Fibroblast of pulmonary artery (primary cell): ENCODE measurements at places on chromosomes 11 and 22.

DNA sequence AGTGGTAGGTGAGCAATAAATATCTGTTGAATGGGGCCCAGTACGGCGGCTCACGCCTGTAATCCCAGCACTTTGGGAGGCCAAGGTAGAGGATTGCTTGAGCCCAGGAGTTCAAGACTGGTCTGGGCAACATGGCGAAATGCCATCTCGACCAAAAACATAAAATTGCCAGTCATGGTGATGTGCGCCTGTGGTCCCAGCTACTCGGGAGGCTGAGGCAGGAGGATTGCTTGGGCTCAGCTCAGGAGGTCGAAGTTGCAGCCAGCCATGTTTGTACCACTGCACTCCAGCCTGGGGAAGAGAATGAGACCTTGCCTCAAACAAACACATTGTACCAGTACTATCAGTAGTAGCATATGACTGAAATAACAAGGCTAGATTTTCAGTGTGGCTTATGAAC, 4.2 kb downstream of the SGSM3 start:
- no peak for DNase-seq

GRCh38 chr11:125624756-125625213, at the start of gene CHEK1:
Gene CHEK1, plus strand, starts transcription at chr11:125625163. Its CDS starts 1,606 bp downstream, at chr11:125626769.
- no peak for DNase-seq

DNA sequence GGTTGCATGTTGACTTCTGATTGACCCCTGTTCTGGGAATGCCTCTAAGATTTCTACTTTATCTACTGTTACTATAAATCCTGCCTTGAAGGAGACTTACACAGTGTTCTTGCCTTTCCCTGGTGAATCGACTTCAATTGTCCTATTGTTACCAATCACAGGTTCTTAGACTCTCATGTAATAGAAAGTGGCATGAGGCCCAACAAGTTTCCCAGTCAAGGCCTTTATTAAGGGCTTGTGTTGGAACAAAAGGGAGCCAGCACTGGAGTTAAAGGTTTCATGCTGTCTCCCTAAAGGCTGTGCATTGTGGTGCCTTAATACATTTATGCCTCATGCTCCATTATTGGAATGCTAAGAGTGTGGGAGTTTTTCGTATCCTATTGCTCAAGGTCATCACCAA, 23.3 kb downstream of the MS4A2 start:
- no peak for DNase-seq

DNA sequence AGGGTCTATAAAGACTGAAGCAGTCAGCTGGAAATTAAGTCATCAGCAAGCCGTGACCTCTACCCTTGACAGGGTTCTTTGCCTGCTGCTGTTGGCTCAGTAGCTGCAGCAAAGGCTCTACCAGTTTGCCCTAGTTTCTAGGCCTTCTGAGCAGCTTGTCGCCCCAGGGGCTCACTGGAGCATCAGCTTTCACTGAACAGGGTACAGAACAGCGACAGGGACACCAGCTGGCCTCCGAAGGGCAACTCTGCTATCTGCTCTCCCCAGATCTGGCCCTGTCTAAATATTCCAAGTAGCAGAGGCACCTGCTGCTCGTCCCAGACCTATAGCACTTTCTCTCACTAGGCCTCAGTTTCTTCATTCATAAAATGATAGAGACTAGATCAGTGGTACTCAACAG, 42.4 kb downstream of the SMCO4 start:
- DNase-seq = no peak

GRCh38 chr11:10607462-10608132, 39.1 kb upstream of the LYVE1 start:
- DNase-seq = no peak

DNA sequence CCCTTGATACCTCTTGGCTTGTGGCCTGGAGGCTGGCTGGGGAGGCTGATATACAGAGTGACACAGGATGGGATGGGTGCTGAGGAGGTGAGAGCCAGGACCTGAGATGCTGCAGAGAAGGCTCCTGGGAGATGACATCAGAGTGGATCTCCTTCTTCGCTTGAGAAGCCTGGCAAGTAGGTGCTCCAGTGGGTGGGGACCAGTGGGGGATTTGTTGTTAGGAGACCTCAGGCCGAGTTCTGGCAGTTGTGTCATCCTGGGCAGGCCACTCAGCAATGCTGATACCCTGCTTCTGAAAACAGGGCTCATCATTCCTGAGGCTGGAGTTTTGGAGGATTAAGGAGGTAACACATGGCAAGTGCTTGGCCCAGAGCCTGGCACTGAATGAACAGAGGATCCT, 1.9 kb upstream of the NDUFV1 start:
- no peak for DNase-seq

GRCh38 chr22:38870312-38870741, 1.7 kb downstream of the CBX6 start:
- DNase-seq = peak; percentile 84

DNA sequence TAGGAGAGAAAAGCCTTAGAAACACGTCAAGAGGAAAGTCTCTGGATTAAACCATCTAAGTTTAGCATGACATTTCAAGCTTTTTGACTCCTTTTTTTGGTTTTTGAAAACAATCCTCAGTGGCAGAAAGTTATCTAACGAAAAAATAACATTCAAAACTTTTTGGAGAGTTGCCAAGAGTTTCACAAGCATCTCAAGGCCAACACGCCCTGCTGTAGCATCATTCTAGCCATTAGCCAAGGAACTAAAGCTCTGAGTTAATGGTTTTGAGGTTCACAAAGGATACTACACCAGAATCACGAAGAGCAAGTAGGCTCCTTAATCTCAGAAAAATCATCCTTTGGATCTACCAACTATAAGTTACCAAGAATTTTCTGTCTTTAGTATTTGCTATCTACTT, 94.8 kb downstream of the PICALM start:
- peak; percentile 80 for DNase-seq

DNA sequence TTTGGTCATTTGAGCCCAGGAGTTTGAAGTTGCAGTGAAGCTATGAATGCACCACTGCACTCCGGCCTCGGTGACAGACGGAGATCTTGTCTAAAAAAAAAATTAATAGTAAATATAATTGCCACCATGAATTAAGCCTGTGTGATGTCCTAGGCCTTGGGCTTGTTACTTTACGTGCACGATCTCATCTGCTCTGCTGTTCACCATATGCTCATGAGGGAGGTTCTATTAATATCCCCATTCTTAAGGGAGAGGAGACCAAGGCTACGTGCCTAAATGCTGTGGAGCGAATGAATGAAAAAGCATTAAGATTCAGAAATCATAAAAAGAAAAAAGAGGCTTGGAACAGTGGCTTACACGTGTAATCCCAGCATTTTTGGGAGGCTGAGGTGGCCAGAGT, 2.6 kb upstream of the ATG2A start:
- DNase-seq = no peak

GRCh38 chr11:71189768-71190315, 62.5 kb downstream of the SHANK2 start:
- no peak for DNase-seq

DNA sequence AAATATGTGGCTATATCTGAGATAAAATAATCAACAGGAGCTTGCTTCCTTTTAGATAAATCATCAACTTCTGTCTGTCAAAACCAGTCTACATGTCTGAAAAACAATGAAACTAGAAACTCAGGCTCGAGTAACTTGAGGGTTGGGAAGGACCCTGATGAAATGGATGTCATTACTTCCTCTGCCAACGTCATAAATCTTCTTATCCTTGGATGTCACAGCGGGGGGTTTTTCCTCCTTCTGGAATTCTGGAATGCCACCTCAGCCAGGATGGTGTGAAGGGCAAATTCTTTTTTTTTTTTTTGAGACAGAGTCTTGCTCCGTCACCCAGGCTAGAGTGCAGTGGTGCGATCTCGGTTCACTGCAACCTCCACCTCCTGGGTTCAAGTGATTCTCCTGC, 13.4 kb downstream of the LGR4 start:
- no peak for DNase-seq

DNA sequence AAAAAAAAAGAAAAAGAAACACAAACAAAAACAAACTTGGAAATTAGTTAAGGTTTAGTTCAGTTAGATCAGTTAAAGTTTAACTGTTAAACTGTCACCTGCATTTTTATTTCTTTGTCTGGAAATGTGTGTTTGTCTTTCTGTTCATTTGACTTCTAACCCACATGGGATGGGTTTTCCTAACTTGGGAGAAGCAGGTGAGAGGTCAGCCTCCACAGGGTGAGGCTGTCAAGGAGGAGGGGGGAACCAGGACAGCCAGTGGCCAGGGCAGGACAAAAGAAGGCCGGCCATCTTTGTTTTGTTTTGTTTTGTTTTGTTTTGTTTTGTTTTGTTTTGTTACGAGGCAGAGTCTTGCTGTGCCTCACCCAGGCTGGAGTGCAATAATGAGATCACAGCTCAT, 13.4 kb upstream of the GCAT start:
- no peak for DNase-seq

DNA sequence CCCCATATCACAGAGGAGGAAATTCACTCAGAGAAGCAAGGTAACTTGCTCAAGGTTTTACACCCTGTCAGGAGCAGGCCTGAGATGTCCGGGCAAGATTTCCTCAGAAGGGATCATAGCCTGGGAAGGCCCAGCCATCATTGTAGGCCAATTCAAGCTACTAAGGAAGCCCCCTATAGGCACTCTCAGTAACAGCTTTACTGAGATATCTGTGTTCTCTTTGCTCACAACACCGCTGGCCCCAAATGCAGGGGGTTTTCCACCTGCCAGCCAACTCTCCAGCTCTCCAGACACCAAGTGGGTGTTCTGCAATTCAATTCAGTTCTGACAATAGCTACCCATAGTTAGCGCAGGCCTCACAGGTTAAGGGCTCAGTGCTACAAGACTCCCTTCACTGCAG, 84.0 kb downstream of the SLC36A4 start:
- DNase-seq = no peak

- DNase-seq = peak; percentile 57
Observed at GRCh38 chr11:113632981-113633380, 73.1 kb downstream of the TMPRSS5 start.

DNA sequence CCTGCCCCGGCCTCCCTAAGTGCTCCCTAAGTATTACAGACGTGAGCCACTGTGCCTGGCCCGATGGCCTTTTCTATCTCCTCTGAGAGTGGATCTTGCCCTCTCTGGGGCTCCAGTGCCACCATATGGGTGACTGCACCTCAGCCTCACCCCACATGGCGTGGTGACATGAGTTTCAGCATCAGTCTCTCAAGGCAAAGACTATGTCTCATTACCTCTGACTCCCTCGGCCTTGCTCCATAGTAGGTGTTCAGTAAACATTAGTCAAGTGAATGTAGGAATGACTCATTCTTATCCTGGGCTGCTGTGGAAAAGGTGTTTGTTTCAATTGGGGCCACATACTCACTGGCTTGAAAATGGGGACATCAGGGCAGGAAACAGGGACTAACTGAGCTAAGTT, 168.8 kb downstream of the GRIK4 start:
- no peak for DNase-seq

DNA sequence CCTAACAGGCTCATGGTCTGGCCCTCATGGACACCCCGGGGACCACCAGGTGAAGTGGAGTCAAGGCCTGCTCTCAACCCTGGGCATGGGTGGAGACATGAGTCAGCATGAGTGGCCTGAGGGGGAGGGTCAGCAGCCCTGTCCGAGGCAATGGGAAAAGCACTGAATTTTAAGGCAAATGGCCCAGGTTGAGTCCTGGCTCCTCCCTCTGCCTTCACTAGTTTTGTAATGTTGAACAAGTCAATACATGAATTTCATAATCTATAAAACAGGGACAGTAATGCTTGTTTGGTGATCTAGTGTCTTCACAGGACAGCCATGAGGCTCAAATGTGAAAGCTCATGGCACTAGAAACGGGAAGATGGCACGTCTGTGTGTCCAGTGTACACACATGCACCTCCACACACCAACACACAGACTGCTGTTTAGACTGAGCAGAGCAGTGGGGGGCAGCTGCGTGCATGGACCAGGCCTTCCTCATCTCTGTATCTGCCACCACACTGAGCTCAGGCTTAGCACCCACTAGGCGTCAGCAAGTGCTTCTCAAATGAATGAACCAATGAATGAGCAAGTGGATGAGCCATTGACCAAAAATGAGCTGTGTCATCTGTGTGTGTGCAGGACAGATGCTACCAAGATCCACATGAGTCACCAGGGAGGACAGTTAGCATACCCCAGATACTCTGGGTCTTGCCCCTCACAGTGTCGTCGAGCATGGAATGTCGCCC, 63.4 kb downstream of the NRXN2 start:
- peak; percentile 43 for DNase-seq

GRCh38 chr11:101723371-101723770, 139.6 kb upstream of the TRPC6 start:
- DNase-seq = no peak
